ENCODE measurements at places on chromosomes 13 and 19.

DNA sequence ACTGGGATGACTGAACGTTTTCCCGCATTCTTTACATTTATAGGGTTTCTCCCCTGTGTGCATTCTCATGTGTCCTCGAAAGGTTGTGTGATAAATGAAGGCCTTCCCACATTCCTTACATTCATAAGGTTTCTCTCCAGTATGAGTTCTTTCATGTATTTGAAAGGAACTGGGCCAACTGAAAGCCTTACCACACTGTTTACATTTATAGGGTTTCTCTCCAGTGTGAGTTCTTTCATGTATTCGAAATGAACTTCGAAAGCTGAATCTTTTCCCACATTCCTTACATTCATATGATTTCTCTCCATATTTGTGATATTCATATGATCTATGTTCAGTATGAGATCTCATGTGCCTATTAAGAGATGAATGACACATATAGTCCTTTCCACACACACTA, 19.4 kb downstream of the ZNF709 start:
- no peak for DNase-seq

DNA sequence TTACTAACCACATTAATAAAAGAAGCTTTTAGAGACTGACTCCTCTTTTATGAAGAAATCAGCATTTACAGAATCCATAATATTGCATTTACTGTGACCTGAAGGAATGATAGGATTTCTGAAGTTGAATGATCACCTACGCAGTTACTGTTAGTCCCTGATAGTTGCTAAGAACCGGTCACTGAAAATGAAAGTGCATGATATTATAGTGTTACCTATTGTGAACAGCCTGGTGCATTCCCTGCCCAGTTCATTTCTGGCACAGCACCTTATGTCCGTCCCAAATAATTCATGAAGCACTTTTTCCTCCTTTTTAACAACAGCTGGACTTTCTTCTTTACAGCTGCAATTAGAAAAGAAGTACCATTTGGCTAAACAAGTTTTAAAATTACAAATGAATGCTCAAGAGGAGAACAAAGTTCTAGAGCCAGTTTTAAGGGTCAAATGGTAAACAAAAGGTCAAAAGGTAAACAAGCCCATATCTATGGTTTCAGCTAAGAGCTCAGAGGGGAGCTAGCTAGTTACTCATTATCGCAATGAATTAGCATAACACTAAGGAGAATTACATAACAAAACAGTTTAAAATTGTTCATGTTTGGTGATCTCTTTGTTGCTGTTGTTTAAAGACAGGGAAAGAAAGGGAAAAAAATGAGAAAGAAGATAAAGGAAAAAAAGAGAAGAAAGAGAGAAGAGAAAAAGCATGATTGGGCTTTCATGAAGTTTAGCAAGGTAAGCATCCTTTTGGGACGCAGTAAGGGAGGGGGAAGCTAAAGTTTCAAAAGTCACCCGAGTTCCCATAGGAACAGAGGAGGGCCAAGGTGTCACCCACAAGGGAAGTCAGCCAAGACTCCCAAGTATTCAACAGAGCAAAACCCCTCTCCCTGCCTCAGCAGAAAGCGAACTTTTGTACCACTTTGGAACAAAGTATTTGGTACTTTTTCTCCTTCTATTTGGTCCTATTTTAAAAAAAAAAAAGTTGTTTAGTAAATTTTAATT, 50.2 kb downstream of the FLT3 start:
- DNase-seq: no peak

DNA sequence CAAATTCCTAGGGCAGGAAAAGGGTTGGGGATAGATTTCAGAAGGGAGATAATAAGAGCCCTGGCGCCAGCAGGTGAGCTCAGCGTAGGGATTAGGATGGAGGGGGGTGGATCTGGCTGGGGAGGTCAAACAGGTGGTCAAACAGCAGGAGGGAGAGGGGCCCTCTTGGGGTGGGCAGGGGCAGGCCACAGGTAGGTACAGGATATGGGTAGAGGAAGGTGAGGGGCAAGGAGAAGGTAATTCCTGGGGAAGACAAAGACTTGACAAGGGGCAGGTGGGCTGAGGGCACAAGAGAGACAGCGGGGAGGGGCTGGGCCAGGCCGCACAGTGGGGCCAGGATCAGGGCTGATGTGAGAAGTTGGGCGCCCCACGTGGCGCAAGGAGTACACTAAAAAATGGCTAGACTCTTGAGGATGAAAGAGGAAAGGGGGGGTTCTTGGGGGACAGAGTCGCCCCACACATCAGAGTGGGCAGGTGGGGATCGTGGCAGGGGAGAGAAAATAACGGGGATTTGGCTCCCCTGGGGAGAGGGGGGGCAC, 713 bp downstream of the KRI1 start:
- DNase-seq: no peak

DNA sequence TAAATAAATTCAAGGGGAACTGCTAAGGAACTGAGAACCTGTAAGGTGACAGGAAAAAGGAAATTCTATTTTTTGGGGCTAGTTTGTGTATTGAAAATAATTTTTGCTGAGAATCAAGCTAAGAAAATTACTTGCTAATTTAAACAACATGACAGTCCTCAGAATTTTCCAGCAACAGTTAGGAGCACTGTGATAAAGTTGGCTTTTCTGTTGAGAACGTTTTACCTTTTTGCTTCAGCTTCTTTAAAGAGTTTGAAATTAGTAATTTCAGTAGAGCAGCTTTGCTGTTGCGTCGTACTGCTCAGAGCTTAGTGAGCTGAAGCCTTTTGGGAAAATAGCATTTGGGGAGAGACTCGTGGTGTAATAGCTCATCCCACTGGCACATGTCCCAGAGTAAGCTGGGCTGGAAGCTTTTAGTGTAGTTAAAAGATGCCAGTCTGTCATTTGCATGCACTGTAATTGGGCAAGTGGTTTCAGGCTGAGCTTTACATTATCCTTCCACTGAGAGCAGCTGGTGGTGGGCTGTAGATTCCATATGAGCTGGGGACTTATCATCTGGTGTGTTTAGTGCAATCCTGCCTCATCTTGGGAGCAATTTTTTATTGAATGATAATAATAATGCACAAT, 69.8 kb downstream of the LRCH1 start:
- no peak for DNase-seq

- no peak for DNase-seq
Observed at GRCh38 chr13:101893021-101893420, 440.5 kb downstream of the ITGBL1 start.

DNA sequence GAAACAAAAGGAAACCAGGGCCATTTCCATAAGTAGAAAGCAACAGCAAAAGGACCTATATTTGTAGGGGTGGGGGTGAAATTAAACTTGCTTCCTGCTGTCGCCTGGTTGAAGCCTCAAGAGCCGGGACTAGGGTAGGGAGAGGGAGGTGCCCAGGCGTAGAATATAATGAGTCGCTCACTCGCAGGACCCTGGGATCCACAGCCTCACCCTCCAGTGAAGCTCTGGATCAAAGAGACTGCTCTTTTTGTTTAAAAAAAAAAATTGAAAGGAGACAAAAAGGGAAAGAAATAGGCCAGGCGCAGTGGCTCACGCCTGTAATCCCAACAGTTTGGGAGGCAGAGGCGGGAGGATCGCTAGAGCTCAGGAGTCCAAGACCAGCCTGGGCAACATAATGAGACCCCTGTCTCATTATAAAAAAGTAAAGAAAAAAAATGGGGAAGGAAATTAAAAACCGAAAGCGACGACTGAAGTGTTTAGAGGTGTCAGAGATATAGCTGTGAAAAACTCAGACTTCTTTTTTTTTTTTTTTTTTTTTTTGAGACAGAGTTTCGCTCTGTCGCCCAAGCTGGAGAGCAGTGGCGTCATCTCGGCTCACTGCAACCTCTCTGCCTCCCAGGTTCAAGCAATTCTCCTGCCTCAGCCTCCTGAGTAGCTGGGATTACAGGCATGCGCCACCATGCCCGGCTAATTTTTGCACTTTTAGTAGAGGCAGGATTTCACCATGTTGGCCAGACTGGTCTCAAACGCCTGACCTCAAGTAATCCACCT, 10.9 kb upstream of the ADGRE5 start:
- no peak for DNase-seq

DNA sequence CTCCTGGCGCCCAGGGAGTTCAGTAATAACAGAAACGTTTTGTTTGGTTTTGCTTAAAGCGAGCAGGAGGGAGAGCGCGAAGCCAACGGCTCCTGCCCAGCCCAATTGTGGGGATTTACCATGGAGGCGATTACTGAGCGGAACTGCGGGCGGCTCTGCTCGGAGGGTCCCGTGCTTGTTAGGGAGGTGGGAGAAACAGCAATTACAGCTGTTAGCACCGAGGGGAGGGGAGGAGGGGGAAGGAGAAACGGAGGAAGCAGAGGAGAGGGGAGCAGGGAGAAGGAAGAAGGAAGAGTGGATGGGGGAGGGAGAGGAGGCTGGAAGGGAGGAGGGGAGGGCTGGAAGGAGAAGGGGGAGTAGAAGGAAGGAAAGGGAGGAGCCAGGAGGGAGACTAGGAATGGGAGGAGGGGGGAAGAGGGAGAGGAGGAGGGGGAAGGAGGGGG, 7.7 kb upstream of the ONECUT3 start:
- no peak for DNase-seq

DNA sequence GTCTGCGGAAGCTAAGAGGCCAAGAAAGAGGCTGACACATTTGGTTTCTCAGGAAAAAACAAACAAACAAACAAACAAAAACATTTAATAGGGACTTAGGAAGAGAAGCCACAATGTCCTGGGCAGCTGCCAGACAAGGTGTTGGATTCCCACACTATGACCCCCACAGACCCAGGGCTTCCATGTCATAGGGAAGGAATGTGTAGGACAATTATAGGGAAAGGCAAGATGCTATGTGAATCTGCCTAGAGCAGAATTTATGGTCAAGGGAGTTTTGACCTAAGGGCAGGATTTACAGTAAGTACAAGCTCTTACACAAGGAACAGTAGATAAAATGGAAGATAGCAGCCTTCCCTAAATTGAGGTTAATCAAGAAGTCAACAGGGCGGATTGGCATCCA, 9.1 kb upstream of the CDADC1 start:
- DNase-seq: no peak

DNA sequence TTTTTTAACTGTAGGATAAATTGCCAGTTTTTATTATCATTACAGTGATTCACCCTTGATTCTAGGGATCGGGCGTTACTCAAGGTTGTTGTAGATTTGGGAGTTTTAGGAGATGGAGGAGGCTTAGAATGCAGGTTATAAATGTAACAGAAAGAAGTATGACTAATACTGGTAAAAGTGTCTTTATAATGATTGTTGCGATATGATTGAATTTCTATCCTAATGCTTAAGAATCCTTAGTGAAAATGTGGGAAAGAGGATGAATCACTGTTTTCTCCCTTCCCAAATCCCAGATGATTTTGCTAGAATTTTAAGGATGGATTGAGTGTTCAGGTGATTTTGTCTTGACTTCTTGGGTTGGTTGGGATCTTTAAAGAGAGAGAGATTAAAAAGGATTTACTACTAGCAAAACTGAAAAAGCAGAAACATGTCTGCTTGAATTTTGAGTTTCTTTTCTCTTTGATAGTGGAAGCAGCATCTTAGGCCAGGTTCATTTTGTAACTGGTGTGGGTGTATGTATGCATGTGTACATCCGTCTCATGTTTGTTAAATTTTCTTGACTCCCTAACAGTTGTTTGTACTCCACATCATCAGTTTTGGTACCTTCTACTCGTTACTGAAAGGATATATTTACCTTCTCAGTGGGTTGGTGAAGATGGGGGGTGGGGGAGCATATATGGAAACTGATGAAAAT, 25.9 kb downstream of the ARHGAP35 start:
- DNase-seq: no peak

DNA sequence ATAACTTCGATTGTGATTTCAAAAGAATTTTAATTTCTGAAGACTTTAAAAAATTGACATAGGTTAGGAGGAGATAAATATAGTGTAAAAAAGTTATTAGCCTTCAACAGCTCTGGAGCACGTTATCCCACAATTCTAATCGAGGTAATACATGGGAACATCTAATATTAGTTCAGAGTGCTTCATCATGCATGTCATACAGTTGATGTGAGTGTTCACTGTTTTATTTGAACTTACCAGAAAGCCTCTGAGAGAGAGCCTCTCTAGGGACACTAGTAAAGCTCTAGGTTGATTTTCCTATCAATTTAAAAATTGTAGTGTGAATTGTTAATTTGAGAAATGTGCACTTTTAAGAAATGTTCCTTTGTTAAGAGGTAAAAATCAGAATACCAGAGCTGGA, 140.4 kb downstream of the LMO7 start:
- DNase-seq: no peak

DNA sequence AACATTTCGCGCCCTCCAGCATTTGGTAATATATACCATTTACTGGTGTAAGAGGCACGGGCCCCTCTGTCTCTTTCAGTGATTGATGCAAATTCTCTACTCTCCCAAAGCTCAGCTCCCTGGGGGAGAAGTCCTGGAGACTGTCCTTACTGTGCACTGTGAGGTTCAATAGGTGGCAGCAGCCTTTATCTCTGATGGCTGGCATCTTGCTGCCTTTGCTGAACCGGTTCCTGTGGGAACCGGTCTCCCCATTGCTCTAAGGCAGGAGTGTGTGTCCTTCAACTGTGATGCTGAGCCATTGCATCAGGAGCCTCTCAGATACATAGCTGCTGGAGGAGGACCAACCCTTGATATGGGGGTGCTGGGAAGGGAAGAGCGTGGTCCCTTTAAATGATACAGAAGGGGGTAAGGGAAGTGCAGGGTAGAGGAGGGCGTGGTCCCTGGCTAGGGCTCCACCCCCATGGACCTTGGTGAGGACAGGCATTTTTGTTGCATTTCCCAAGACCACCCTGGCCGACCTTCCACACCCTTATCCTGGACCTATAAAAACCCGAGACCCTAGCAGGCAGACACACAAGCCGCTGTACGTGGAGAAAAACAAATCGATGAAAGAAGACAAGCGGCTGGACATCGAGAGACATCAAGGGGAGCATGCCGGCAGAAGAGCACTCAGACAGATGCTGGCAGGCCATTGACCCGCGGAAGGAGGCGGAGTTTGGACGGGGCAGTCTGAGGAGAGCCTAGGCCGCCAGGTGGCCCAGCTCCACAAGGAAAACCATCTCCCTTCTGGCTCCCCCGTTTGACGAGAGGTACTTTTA, 41.1 kb upstream of the GTF3A start:
- DNase-seq: no peak

DNA sequence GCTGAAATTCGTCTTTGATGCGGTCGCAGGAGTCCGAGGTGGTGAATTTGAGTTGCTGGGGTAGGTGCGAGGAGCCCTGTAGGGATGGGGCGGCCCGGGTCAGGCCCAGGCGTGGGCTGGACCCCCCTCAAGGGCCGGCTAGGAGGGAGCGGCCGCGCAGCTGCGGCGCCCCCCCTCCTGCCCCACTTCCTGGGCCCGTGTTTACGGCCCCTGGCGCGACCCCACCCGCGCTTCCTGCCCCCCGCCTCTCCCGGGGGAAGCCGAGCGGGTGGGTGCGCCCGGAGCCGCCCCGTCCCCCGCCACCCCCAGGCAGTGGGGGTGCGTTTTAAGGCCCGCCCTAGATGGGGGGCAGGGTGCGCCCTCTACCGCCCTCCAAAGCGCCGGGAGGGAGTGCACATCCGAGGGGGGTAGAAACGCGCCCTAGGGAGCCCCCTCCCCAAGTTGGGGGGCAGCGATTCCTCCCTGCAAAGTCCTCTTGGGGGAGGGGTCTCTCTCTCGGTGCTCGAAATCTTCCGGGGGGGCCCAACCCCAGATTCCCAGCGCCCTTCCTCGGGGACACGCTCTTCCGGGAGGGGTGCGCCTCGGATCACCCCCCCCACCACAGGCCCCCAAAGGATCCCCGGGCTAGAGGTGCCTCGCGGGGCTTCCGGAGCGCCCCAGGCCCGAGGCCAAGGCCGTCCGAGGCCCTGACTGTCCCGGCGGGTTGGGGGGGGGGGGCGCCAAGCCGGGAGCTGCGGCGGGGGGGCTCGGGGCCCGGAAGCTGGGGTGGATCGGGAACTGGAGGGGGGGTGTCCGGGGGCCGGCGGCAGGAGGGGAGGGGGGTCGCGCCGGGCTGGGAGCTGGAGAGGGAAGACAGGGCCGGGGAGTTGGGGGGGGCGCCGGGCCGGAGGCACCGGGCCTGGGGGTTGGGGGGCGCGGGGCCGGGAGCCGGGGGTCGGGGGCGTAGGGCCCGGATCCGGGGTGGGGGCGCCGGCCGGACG, 823 bp downstream of the TLE5 start:
- no peak for DNase-seq
